ENCODE measurements at places on chromosomes 6 and 20. TPM values are rescaled to one million over a fixed set of nuclear protein-coding genes. Genes with fewer than 3 reads are reported as not detected.

DNA sequence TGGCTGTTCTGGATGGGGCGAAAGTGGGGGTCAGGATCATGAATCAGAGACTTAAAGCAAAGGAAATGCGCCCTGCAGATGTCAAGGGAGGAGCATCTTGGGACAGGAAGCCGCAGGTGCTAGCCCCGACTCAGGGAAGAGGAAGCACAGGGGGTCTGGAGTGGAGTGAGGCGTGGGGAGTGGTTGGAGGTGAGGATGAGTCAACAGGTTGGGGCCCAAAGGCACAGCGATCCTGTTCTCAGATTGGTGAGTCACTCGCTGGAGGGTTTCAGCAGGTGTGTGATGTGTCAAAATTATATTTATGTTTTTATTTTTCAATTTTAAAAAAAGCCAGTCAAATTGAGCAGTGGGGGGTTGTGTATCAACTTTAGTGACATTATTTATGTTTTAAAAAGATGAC lies 19.0 kb downstream of the PACSIN1 start:
- DNase-seq, result no peak

DNA sequence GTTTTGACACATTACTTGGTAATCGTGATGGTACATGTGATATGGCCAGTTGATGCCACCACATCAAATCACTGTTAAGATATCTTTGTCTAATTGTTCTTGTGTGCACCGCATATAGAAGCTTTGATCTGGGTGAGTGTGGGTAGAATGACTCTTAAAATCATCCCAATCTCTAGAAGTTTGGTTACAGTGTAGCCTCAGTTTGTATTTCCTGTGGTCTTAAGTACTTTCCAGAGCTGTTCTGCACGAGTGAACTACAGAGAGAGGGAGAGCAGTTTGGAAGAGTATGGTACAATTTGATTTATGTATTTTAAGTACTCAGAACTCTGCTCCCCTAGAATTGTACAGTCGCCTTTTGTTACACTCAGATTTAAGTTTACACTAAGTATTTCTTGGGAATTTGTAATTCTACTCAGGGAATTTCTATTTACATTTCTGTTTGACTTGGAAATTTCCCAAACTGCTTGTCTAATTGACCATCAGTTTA lies 37.5 kb downstream of the SNX9 start:
- DNase-seq, result no peak

DNA sequence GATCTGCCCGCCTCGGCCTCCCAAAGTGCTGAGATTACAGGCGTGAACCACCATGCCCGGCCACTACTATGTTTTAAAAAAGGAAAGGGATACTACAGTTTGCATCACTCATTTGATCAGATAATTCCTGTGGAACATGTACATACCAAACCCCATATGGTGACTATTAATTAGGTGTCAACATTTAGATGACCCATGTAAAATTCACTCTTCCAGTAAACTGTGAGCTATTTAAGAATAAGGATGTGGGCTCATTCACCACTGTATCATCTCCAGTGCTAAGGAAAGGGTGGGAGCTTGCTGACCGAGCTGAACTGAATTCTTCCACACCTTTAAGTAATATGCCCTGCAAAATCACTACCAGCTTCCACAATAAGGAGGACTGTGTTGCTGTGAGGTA lies 127.5 kb downstream of the BTBD9 start:
- DNase-seq, result no peak

Gene MRAP2
- total RNA-seq, result 9.2 TPM

DNA sequence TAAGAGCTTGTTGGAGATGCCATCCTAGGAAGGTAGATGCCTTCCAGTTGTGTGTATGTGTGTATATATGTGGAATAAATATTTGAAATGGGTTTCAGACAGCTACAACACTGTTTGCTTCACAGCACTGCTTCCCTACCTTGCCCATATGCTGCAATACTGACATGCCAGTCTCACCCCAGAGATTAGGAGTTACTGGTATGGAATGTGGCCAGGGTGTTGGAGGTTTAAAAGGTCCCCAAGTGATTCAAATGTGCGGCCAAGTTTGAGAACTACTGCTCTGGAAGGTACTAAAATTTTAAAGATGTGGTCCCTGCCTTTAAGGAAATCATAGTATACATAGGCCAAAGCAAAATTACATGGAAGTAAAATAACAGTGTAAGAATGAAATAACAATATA lies 39.5 kb downstream of the BCKDHB start:
- no peak for DNase-seq

GRCh38 chr20:55054453-55054852 lies 579.1 kb downstream of the DOK5 start:
- no peak for DNase-seq

Gene OXT
- not detected for total RNA-seq

DNA sequence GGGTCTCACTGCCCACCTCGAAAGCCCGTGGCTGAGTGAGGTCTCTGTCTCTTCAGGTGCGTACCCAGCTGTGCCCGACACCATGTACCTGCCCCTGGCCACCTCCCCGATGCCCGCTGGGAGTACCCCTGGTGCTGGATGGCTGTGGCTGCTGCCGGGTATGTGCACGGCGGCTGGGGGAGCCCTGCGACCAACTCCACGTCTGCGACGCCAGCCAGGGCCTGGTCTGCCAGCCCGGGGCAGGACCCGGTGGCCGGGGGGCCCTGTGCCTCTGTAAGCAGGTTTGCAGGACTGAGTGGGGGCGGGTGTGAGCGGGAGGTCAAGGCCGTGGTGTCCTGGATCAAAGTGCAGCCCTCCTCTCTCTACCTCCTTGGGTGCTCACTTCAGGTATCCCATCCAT lies 4.7 kb downstream of the CCN5 start:
- DNase-seq, result no peak

DNA sequence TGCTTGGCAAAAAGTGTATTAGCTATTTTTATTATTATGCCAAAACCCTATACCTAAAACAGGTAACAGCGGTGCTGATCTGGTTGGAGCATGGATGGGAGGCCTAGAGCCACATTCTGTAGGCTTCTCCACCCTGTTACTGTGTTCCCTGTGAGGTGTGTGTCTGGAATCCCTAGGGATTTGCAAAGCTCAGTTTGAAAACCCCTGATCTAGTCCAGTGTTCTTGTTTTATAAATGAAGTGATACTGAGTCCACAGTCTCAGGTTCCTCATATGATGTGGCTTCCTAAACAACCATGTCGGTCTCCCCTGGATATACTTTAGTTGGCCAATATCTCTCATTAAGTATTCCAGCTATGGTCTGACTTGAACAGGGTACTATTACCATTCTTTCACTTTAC lies 16.3 kb downstream of the ACSS2 start:
- DNase-seq, result no peak

Gene COL21A1
- total RNA-seq, result 60.0 TPM

Gene DUSP15
- 2.1 TPM for total RNA-seq

GRCh38 chr20:45833883-45834796 lies 541 bp downstream of the SNX21 start:
- DNase-seq, result peak; percentile 90

Gene NRSN1
- total RNA-seq, result not detected

DNA sequence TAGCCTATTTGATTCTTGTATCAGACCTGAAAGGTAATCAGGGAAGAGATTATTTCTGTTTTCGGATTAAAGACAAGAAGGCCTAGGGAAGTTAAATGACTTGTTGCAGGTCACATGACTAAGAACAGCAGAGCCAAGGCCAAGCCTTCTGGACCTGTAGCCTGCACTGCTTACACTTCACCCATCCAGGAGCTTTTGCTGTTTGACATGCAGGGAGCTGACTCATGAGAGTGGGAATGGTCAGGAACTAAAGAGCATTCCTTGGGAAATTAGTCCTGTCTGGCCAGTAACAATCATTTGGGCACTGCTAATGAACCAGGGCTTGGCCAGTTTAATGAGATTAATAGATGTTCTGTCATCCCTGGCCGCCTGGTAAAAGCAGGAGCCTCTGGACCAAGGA lies 46.8 kb downstream of the EIF2S2 start:
- no peak for DNase-seq

DNA sequence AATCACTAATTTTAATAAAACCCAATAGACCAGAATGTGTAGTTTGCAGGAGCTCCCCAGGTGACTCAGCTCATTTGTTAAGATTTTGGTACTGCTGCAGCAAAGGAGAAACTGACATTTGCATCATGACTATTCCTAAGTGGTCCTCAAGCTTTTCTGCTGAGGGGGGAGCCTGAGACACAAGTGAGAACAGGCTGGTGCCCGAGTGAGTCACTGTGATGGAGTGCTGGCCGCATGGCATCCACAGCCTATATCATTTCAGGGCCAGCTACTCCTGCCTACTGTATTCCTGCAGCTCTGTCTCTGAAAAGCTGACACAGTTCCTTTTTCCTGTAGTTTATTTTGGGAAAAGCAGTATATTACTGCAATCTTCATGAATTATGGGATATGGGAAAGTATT lies 113.7 kb upstream of the ENPP5 start:
- DNase-seq, result no peak

DNA sequence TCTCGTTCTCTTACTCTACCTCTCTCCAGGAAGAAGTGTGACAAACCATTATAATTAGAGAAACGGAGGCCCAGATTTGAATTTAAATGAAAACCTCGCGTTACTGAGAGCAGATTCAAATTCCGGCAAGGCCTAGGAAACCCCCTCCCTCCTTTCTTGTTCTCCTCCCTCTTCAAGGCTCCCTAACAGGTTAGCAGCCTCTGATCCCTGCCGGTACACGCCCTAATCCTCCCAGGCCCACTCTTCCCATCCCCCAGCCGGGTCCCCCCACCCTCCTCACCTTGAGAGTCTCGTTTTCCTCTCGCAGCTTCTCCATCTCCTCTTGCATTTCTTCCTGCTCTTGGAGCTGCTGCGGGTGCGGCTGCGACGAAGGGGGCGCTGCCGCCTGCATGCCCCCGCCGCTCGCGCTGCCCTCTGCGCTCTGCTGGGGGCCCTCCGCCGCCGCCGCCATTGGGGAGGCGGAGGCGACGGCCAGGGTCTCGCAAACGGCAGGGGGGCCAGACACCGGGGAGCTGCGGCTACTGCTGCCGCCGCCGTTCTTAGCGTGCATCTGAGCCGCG lies 3.8 kb downstream of the MTCL3 start:
- DNase-seq, result no peak

Gene TSBP1
- total RNA-seq, result not detected

GRCh38 chr6:169170583-169170955 lies 83.1 kb downstream of the THBS2 start:
- DNase-seq, result peak; percentile 42

- DNase-seq, result no peak
Measured at GRCh38 chr6:40848038-40848437, 191.0 kb downstream of the UNC5CL start.

GRCh38 chr6:33343953-33344611 lies 26.5 kb upstream of the ZBTB22 start:
- no peak for DNase-seq

Gene VSTM2L
- total RNA-seq, result 14.7 TPM

DNA sequence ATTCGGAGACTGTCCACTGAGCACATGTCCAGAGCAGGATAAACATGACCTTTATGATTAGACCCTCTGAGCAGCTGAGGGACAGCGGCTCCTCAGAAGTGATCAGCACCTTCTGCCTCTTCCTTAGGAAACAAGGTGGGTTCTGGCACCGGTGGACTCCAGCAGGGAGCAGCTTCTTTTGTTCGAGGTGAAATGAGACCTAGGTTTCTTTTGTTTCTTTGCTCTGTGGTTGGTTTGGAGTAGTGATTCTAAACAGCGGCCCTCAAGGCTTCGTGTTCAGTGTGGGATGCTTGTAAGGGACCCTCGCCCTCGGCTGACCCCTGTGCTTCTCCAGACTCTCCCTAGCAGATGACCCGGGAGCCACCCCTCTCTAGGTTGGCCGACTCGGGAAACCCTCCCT lies 14.6 kb upstream of the FRMD1 start:
- DNase-seq, result no peak

GRCh38 chr6:93433592-93433991 lies 14.2 kb upstream of the EPHA7 start:
- DNase-seq, result no peak

DNA sequence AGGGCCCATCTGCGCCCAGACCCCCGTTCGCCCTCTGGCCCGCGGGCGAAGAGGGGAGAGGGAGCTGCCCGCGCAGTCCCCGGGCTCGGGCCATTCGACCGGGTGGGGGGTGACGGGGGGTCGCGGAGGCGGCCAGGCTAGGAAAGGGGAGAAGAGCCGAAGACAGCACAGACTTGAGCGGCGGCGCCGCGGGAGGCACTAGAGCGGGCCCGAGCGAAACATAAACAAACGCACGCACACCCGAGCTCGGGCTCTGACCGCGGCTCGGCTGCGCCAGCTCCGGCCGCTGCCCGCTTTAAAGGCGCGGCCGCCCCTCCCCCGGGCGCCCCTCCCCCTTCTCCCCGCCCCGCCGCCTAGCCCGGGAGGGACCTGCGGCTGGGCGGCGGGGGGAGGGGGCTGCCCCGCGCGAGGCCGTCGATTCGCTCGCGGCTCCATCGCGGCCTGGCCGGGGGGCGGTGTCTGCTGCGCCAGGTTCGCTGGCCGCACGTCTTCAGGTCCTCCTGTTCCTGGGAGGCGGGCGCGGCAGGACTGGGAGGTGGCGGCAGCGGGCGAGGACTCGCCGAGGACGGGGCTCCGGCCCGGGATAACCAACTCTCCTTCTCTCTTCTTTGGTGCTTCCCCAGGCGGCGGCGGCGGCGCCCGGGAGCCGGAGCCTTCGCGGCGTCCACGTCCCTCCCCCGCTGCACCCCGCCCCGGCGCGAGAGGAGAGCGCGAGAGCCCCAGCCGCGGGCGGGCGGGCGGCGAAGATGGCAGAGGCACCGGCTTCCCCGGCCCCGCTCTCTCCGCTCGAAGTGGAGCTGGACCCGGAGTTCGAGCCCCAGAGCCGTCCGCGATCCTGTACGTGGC lies at the start of gene FOXO3:
FOXO3 (plus strand) TSS at position 455 of the 846 bp plus-strand sequence; CDS start at position 747, 292 bp downstream.
- DNase-seq, result peak; percentile 95

Gene GLP1R
- total RNA-seq, result not detected

DNA sequence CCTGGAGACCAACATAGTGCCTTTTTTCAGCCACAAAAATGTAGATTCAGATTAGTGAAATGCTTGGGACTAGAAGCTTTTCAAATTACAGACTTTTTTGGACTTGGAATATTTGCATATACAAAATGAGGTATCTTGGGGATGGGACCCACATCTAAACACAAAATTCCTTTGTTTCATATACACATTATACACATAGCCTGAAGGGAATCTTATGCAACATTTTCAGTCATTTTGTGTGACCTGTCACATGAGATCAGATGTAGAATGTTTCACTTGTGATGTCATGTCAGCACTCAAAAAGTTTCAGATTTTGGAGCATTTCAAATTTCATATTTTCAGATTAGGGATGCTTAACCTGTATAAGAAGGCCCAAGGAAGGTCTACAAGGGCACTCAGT lies 44.5 kb upstream of the ALDH8A1 start:
- no peak for DNase-seq

GRCh38 chr20:58313396-58313795 lies 3.9 kb downstream of the RAB22A start:
- no peak for DNase-seq

DNA sequence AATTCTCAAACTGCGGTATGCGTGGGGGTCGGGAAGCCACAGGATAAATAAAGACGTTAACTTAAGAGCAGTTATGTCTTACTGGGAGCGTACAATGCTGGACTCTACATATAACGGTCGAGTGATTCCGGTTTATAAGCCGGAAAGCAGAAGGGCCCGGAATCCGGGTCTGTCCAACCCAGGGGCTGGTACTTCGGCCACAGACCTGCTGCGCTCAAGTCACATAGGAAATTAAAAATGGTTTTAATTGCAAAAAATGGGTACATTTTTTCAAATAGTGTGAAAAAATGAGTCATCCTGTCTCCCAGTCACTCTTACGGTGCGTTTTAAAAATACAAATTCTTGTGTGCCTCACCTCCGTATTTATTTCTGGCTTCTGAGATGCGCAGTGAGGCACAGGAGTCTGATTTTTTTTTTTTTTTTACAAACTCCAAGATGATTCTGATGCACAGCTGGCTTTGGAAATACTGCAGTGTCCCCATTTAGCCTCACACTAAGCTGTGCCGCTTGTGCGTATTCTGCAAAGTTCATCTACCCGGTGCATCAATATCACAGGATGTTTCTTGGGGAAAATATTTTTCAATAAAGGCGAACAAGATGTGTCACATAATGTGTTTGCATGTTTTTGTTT lies 1.0 kb downstream of the PCIF1 start:
- DNase-seq, result no peak
